ENCODE measurements at places on chromosomes 6 and 20.

DNA sequence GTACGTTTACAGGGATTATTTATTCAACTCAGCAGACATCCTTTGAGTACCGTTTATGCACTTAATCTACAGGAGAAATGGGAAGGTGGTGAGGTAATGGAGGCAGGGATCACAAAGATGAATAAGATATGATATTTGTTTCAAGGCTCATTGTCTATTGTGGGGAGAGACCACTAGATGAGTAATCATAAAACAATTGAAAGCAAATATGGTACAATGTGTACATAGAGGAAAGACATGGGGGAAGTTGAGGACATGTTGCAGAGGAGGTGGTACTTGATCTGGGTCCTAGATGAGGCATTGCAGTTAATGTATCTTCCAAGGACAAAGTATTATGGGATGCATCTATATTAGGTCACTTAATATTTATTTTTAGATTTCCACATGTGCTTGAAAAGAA lies 13.7 kb upstream of the CDC5L start:
- no peak for DNase-seq

GRCh38 chr20:34468951-34469350 lies 47.3 kb upstream of the DYNLRB1 start:
- no peak for DNase-seq

GRCh38 chr6:133333852-133334251 lies 92.7 kb downstream of the EYA4 start:
- no peak for DNase-seq

DNA sequence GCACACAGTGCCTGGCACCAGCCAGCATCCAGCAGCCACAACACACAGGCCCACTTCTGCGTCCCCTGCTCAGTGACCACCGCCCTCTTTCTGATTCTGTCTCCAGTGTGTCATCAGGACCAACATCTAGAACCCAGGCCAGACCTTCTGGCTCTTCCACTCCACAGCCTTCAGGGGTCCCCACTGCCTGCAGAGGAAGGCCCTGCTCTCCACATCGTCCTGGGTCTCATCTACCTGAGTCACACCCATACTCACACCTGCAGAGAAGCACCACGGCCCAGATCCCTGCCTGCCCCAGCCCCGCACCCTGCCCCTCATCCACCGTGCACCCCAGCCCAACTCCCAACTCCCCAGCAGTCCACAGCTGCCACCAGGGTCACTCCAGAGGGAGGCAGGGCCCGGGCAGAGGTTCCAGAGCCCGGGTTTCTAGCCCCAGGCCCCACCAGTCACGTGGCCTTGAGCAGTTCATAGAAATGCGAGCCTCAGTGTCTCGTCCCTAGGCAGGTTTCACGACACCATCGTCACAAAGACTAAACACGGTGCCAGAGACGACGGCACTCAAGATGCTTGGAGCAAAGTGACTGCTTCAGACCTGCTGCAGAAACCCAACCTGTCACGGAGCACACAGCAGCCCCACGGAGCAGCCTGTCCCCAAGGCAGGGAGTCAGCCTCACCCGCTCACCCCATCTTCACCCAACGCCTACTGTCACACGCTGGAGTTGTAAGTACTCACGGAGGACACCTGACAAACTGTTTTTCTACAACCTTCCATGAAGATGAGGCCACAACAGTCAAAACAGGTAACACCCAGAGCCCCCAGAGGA lies 16.1 kb downstream of the TAF4 start:
- DNase-seq = no peak

DNA sequence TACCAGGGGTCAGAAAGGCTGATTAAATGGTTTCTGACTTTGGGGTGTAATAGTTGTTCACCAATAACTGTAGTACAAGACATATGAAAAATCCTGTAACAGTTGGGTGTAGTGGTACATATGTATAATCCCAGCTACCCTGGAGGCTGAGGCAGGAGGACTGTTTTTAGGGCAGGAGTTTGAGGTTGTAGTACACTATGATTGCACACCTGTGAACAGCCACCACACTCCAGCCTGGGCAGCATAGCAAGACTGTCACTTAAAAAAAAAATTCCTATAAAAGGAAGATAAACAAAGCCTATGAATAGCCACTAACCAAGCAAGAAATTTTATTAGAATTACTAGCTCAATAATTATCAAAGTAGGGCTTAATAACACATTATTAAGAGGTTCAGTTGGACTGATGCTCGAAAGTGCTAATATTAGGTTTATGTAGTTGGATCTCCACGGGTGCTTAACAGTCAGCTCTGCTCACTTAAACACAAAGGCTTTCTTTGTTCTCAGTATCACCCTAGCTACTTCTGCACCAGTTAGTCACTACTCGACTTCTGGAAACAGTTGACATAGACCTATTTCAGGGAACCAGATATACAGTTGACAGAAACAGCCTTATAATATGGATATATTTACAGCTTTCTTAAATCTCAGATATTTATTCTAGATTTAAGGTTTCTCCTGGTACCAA lies 113.0 kb downstream of the MTFR2 start:
- no peak for DNase-seq

GRCh38 chr6:24990236-24990845 lies 54.6 kb upstream of the RIPOR2 start:
- no peak for DNase-seq

- DNase-seq = no peak
These were observed 259.2 kb upstream of the MANEA start for GRCh38 chr6:95318137-95318536.

GRCh38 chr6:154041001-154041400 lies 2.0 kb downstream of the OPRM1 start:
- no peak for DNase-seq

- DNase-seq = no peak
These were observed 348.1 kb downstream of the GRIK2 start for GRCh38 chr6:101741474-101742171.

DNA sequence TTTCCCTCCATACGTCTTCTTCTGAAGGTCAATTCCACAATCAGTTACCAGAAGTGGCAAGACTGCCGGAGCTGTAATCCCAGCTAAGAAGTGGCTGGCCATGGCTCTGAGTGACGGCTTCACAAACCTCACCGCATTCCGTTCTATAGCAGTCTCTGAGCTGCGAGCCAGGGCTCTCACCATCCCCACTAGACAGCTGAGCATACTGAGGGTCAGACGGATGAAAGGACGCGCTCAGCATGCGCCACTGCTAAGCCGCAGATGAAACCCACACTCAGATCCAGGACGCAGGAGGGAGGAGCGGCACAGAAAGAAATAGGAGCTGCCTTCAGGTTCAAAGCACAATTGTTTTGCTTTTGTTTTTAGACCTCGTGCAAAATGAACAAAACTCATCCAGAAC lies 97.9 kb downstream of the ANKRD60 start:
- DNase-seq = no peak

DNA sequence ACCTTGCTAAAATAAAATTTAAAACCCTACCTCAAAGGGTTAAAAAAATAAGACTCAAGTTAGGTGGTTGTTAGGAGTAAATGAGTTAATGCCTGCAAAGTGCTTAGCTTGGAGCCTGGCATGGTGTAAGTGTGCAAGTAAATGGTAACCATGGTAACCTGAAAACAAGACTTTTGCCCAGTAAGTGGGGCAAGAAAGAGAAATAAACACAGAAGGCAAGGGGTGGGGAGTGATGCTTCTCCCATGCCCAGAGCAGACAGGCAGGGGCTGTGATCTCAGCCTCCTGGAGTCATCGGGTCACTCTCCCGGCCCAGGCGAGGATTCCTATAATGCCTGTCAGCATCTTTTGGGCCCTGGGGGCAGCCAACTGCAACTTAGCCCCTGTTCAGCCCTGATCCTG lies 59.2 kb upstream of the SLC32A1 start:
- DNase-seq = no peak

- peak; percentile 74 for DNase-seq
These were observed 68.3 kb downstream of the ADTRP start for GRCh38 chr6:11710311-11710761.

GRCh38 chr20:45456632-45457031 lies 12.9 kb upstream of the WFDC2 start:
- peak; percentile 32 for DNase-seq

GRCh38 chr6:30055513-30055912 lies 5.6 kb upstream of the POLR1H start:
- no peak for DNase-seq

GRCh38 chr6:17396256-17396655 lies 2.9 kb downstream of the CAP2 start:
- DNase-seq = no peak

DNA sequence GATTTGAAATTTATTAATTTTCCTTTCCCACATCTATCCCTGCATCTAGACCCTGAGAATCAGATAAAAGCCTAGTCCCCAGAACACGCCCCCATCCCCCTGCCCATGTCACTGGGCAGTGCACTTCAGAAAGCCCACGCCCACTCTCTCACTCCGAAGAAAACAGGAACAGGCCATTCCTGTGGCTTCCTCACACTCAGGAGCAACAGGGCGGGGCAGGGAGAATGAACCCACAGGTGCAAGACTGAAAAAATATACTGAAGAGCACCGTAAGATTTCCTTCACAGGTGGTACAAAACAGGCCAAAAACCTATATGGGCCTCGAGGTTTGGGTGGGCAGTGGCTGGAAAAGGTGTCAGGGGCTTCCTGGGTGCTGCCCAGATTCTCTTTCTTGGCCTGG lies 3.4 kb downstream of the OXT start:
- no peak for DNase-seq

DNA sequence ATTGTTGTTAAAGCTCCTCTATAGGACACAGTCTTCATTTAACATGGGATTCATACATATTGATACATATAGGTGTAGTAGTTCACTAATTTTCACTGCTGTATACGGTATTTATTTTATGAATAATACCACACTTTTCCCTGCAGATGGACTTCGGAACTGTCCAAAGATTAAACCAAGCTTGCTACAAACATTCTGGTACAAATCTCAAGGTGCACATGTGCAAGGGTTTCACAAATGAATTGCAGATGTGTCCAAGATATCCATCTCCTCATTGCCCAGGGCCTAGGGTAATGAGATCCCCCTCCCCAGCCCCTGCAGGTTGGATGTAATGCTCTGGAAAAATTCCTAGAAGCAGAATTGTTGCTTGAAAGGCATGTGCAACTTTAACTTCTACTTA lies 31.4 kb downstream of the DTNBP1 start:
- no peak for DNase-seq

DNA sequence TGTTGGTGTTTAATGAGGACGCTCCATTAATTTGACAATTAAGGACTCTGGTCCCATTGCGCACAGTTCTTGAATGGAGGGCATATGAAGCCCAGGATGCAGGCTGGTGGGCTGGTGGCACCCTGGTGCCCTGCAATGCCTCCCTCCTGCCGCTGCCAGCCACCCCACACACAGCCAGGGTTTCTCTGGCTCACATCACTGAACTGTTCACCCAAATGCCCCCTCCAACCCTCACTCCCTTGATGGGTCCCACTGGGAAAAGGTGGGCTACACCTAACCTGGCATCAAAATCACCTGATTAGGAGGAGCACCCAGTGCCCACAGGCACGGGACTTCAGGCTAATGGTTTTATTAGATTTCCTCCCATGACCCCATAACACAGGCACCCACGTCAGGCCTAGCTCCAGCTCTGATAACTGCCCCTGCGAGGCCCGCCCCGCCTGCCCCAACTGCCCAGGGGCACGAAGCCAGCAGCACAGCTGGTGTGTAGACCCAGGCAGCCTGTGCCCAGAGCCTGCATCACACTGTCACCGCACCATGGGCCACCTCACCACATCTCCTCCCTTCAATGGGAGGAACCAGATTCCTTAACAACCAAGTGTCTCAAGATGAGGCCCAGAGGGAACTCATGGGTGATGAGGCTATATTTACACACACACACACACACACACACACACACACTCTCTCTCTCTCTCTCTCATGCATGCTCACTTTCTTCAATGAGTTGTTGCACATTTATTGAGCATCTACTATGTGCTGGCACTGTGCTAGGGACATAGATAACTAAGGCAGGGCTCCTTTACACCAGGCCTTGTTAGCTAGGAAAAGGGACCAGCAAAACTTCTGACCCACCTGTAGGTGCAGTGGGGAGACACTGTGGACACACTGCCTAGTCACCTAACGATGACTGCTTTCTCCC lies 107.3 kb downstream of the NOL4L start:
- no peak for DNase-seq

DNA sequence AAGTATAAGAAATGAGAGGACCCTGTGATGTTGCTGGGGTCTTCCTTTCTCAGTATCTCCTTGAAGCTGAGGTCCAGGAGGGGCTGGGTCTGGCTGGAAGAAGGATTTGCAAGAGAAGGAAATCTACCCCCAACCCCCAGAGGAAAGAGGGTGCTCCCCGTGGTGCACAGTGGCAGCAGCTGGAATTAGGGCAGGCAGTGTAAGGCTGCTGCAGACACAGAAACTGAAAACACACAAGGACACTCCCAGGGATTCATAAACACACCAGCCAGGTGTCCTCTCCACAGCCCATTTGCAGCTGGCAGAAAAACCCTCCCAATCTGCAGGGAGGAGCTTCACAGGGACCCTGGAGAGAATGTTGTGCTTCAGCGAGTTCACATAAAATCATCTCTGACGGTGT lies 297.2 kb downstream of the CDH26 start:
- no peak for DNase-seq

GRCh38 chr6:107712237-107712664 lies 111.9 kb downstream of the SCML4 start:
- no peak for DNase-seq

GRCh38 chr20:1669304-1669703 lies 11.7 kb upstream of the SIRPG start:
- DNase-seq = no peak

GRCh38 chr6:137165375-137166246 lies 7.8 kb downstream of the IL22RA2 start:
- peak; percentile 24 for DNase-seq

DNA sequence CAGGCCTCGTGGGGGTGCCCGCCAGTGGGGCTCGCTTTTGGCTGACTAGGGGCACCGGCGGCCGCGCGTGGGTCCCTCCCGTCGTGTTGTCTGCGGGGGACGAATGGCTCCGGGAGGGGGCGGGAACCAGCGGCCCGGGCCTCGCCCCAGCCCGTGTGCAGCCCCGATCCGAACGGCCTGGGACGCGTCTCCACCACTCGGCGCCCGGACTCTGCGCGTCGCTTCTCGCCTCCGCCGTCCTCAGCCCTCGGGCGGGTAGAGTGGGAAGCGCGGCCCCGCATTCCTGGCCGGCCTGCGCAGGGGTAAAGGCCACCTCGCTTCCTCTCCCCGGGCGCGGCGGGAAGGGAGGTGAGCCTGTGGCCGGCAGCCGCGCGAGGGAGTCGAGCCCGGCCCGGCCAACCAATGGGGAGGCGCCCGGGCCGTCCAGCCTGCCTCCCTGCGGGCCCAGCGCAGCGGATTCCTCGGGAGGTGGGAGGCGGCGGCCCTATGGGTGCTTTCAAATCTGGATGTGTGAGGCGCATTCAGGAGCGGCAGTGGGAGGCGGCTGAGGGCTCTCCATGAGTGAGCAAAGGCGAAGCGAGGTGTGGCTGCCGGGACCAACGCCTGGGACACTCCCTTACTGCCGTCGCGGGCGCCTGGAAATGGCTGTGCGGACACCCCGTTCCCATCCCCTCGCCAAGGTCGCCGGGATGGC lies 1.1 kb upstream of the ZBTB46 start:
- DNase-seq = no peak

DNA sequence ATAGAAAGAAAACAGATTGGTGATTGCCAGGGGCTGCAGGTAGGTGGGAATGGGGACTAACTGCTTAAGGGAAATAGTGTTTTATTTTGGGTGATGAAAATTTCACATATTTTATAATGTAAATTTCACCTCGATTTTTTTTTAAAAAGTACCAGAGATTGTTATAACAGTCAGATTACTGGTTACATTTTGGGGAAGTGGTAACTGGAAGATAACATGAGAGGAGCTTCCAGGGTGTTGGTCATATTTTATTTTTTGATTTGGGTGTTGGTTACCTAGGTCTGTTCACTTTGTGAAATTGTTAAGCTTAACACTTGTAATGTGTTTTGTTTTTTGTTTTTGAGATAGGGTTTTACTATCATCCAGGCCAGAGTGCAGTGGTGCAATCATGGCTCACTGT lies 17.2 kb upstream of the CRIP3 start:
- no peak for DNase-seq

GRCh38 chr20:60191014-60191413 lies 232.8 kb downstream of the CDH26 start:
- no peak for DNase-seq
